ENCODE measurements at places on chromosomes 2 and 18.

- peaks cover 3% of the 10 kb centered on the region for H3K4me1 ChIP-seq
- H3K4me3 ChIP-seq, result no peak overlapping the region
- no peak for DNase-seq
- H3K27me3 ChIP-seq, result no peaks in the 10 kb centered on the region
- no peaks in the 10 kb centered on the region for H3K36me3 ChIP-seq
- H3K27ac ChIP-seq, result no peak overlapping the region
Measured at GRCh38 chr2:161096336-161096735, 63.9 kb upstream of the TANK start.

- H3K27ac ChIP-seq, result no peak overlapping the region
- no peaks in the 10 kb centered on the region for H3K27me3 ChIP-seq
- H3K4me3 ChIP-seq, result no peak overlapping the region
- no peaks in the 10 kb centered on the region for H3K36me3 ChIP-seq
- no peak for DNase-seq
Measured at GRCh38 chr2:149192427-149192826, 138.0 kb upstream of the LYPD6 start.

GRCh38 chr18:32637226-32637625 lies 135.6 kb downstream of the KLHL14 start:
- H3K4me3 ChIP-seq, result no peak overlapping the region
- H3K36me3 ChIP-seq, result no peaks in the 10 kb centered on the region
- no peak for DNase-seq
- H3K27ac ChIP-seq, result no peak overlapping the region
- no peaks in the 10 kb centered on the region for H3K27me3 ChIP-seq

- H3K4me1 ChIP-seq, result no peaks in the 10 kb centered on the region
- H3K36me3 ChIP-seq, result no peaks in the 10 kb centered on the region
- DNase-seq, result no peak
- peaks cover under 1% of the 10 kb centered on the region for H3K27me3 ChIP-seq
- no peak overlapping the region for H3K27ac ChIP-seq
Measured at GRCh38 chr18:49859021-49859359, 45.7 kb upstream of the ACAA2 start.

DNA sequence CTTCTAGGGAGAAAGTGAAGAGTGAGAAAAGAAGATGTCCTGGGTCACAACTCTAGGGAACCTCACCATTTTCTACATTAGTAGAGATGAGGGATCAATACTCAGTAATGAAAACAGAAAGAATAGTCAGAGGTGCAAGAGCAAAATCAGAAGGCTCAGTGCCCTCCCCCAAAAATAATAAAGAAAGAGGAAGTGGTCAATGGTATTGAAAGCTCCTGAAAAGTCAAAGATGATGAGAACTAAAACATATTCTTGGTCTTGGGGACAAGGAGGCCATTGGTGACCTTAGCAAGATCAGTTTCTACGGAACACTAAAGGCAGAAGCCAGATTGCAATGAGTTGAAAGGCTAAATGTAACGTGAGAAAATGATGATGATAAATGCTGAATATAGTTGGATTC lies 24.5 kb upstream of the MYO1B start:
- no peak overlapping the region for H3K4me3 ChIP-seq
- H3K27ac ChIP-seq, result no peak overlapping the region
- no peaks in the 10 kb centered on the region for H3K27me3 ChIP-seq
- peaks cover 2% of the 10 kb centered on the region for H3K36me3 ChIP-seq

- H3K4me1 ChIP-seq, result no peaks in the 10 kb centered on the region
- H3K27me3 ChIP-seq, result peaks cover 8% of the 10 kb centered on the region
- no peaks in the 10 kb centered on the region for H3K36me3 ChIP-seq
- no peak overlapping the region for H3K27ac ChIP-seq
- H3K4me3 ChIP-seq, result no peak overlapping the region
- DNase-seq, result no peak
Measured at GRCh38 chr18:48336332-48336731, 72.9 kb downstream of the ZBTB7C start.

- peak overlapping the region; percentile 62 for H3K4me3 ChIP-seq
- no peaks in the 10 kb centered on the region for H3K36me3 ChIP-seq
- no peak for DNase-seq
- peaks cover 92% of the 10 kb centered on the region for H3K4me1 ChIP-seq
- H3K27me3 ChIP-seq, result no peaks in the 10 kb centered on the region
Measured at GRCh38 chr18:48929212-48929612, 21.6 kb downstream of the SMAD7 start.

DNA sequence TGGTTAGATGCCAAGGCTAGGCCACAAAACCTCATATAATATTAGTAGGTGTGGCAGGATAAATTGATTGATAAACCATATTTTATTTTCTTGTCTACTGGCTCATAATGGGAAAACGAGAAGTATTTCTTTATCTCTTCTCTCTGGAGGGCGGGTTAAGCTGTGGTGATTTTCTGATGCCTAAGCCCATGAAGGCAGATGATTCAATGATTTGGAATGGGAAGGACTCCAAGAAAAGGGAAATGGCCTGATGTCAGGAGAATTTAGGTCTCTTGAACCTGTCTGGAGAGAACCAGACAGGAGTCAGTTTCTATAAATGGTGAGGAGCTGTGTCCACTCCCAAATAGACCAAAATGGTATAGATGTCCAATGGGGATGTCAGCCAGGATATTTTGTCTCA lies 18.7 kb upstream of the MAP4K3 start:
- H3K36me3 ChIP-seq, result peaks cover 18% of the 10 kb centered on the region
- no peak for DNase-seq
- H3K27ac ChIP-seq, result no peak overlapping the region
- no peak overlapping the region for H3K4me3 ChIP-seq
- no peaks in the 10 kb centered on the region for H3K4me1 ChIP-seq

DNA sequence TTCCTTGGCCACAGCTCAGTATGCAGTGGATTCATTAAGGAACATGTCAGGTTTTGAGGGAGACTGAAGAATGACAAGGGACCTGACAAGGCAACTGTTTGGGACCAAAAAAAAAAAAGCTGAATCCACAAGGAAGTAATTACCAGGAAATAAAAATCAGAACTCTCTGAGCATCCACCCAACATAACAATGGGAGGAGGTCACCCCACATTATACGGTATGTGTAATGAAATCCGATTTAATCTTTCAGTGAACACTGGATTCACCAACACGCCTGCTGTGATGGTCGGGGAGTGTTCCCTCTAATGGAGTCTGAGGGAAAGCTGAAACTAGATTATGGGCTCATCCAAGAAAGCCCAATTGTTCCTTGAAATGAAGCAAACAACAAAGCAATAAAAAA lies 329.3 kb downstream of the ETAA1 start:
- H3K4me3 ChIP-seq, result no peak overlapping the region
- no peaks in the 10 kb centered on the region for H3K36me3 ChIP-seq
- H3K27me3 ChIP-seq, result no peaks in the 10 kb centered on the region
- H3K27ac ChIP-seq, result no peak overlapping the region
- no peaks in the 10 kb centered on the region for H3K4me1 ChIP-seq

DNA sequence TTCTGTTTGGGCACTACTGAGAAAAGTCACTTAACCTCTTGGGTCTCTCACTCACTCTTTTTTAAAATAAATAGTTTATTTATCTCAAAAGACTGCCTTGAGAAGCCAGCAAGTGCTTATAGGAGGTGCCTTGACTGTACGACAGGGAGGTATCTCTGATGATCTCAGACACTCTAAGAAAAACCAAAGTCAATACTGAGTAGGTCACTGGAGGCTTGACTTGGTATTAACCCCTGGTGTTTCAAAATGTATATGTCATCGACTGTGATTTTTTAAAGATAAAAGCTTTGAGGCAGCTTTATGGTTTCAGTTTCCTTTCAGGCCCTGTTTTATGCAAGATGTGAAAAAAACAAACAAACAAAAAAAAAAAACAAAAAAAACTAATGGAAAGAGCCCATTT lies 33.7 kb downstream of the MREG start:
- no peak overlapping the region for H3K27ac ChIP-seq
- DNase-seq, result no peak
- peaks cover 6% of the 10 kb centered on the region for H3K36me3 ChIP-seq

- no peaks in the 10 kb centered on the region for H3K27me3 ChIP-seq
- H3K4me3 ChIP-seq, result no peak overlapping the region
- H3K4me1 ChIP-seq, result peaks cover 71% of the 10 kb centered on the region
Measured at GRCh38 chr2:101801496-101801895, 104.0 kb downstream of the MAP4K4 start.

GRCh38 chr2:53786352-53786704 lies 425 bp downstream of the ASB3 start:
- DNase-seq, result peak; percentile 53
- H3K4me3 ChIP-seq, result peak overlapping the region; percentile 98
- H3K4me1 ChIP-seq, result peaks cover 46% of the 10 kb centered on the region

- peaks cover 53% of the 10 kb centered on the region for H3K36me3 ChIP-seq
- peaks cover 8% of the 10 kb centered on the region for H3K4me1 ChIP-seq
- H3K27me3 ChIP-seq, result no peaks in the 10 kb centered on the region
- no peak for DNase-seq
Measured at GRCh38 chr2:148696985-148697384, 52.4 kb downstream of the EPC2 start.

DNA sequence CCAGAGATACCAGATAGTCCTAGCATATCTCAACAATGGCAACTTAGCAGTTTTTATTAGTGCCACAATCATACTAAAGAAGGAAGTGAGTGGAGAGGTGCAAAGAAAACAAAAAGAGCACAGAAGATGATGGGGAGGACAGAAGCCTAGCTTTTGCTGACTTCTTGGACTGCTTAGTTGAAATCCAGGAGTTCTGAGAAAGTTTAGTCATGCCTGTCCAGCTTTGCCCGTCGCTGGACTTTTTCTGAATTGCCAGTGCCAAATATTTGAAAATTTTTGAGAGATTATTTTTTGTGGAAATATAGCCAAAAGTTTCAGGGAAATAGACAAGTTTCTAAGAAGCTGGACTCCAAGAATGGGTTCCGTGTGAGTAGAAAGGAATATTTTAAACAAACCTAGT lies 558.7 kb upstream of the TNP1 start:
- H3K4me3 ChIP-seq, result no peak overlapping the region
- no peaks in the 10 kb centered on the region for H3K4me1 ChIP-seq
- no peak overlapping the region for H3K27ac ChIP-seq
- DNase-seq, result no peak
- H3K27me3 ChIP-seq, result no peaks in the 10 kb centered on the region

GRCh38 chr2:205745661-205746419 lies 63.5 kb downstream of the NRP2 start:
- H3K36me3 ChIP-seq, result no peaks in the 10 kb centered on the region
- no peaks in the 10 kb centered on the region for H3K4me1 ChIP-seq
- H3K27ac ChIP-seq, result no peak overlapping the region
- no peak overlapping the region for H3K4me3 ChIP-seq
- peaks cover 10% of the 10 kb centered on the region for H3K27me3 ChIP-seq

DNA sequence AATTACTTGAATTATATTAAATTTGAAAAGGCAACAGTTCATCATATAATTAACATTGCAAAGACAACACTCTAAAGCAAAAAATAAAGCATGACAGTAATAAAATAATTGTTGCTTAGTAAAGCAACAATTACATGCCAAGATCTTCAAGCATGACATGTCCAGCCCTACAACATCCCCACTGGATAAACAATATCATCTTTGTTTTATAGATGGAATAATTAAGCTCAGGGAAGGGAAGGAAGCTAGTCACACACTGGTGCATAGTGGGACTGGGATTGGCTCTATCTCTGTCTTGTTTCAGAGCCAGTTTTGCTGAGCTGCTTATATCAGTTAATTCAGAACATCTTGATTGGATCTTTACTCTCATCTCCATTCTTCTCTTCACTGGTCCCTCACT lies 49.9 kb upstream of the PARD3B start:
- H3K4me1 ChIP-seq, result no peaks in the 10 kb centered on the region
- no peak overlapping the region for H3K27ac ChIP-seq
- no peaks in the 10 kb centered on the region for H3K36me3 ChIP-seq

DNA sequence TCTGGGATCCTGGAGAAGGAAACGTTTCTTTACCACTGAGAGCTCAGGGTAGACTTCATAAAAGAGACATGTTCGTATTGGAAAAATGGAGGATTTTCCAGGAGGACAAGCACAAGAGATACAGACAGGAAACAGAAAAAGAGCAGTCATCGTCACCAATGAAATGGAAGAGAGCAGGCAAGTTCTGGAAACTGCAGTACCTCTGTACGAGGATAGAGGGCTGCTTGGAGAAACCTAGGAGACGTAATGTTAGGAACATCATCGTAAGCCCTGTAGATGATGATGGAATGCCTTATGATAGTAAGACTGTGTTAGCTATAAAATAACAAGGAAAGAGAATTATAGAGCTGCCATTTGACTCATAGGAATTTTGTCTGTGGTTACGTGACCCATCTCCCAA lies 121.1 kb upstream of the KLHL14 start:
- DNase-seq, result no peak
- no peaks in the 10 kb centered on the region for H3K36me3 ChIP-seq
- H3K27me3 ChIP-seq, result no peaks in the 10 kb centered on the region
- H3K4me1 ChIP-seq, result no peaks in the 10 kb centered on the region

DNA sequence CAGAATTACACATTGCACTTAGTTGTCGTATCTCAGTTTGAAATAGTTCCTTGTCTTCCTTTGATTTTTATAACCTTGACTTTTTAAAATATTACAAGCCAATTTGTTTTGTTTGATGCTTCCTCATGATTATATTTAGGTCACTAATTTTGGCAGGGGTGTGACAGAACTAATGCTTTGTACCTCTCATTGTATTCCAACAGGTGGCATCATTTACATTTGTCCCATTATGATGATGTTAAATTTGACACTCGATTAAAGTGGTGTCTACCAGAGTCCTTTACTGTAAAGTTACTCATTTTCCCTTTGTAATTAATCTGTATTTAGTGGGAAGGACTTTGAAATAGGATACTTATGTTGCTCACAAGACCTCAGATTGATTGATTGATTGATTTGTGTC lies 21.5 kb upstream of the MFSD2B start:
- H3K4me1 ChIP-seq, result no peaks in the 10 kb centered on the region
- no peaks in the 10 kb centered on the region for H3K27me3 ChIP-seq
- H3K4me3 ChIP-seq, result no peak overlapping the region
- H3K36me3 ChIP-seq, result no peaks in the 10 kb centered on the region
- H3K27ac ChIP-seq, result no peak overlapping the region
- no peak for DNase-seq

DNA sequence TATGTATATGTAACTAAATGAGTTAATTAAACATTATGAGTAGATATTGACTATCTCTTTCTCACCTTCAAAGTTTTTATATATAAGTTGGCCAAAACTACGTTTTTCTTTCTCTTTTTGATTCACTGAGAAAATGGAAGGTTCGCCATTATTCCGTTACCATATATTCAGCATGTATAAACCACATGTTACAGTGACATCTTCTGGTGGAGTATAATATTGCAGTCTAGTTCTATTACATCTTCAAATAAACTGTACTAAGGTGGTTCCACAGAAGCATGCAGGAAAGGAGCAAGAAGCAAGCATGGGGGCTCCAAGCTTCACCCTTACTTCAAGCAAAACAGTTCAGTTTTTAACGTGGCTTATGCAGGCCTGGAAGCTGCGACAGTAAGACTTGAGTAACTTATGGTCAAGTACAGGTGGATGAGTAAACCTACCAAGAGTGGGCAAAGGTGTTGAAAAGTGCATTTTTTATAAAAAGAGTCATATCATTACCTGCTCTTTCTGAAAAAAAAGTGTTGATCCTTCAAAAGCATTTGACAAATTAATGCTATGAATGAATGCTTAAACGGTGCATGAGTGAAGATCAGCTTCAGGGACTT lies 129.8 kb upstream of the RAB6C start:
- no peak overlapping the region for H3K27ac ChIP-seq
- DNase-seq, result no peak
- H3K4me1 ChIP-seq, result no peaks in the 10 kb centered on the region
- H3K27me3 ChIP-seq, result peaks cover 16% of the 10 kb centered on the region
- H3K36me3 ChIP-seq, result no peaks in the 10 kb centered on the region

GRCh38 chr18:73254564-73254963 lies 386.8 kb upstream of the NETO1 start:
- H3K27ac ChIP-seq, result no peak overlapping the region
- no peaks in the 10 kb centered on the region for H3K4me1 ChIP-seq
- no peaks in the 10 kb centered on the region for H3K36me3 ChIP-seq
- H3K27me3 ChIP-seq, result no peaks in the 10 kb centered on the region
- DNase-seq, result no peak
- H3K4me3 ChIP-seq, result no peak overlapping the region

Data from activated CD4-positive, alpha-beta memory T cell treated with anti-CD3 and anti-CD28 coated beads for 36 hours (primary cell).